ENCODE measurements at places on chromosomes 4 and X.

DNA sequence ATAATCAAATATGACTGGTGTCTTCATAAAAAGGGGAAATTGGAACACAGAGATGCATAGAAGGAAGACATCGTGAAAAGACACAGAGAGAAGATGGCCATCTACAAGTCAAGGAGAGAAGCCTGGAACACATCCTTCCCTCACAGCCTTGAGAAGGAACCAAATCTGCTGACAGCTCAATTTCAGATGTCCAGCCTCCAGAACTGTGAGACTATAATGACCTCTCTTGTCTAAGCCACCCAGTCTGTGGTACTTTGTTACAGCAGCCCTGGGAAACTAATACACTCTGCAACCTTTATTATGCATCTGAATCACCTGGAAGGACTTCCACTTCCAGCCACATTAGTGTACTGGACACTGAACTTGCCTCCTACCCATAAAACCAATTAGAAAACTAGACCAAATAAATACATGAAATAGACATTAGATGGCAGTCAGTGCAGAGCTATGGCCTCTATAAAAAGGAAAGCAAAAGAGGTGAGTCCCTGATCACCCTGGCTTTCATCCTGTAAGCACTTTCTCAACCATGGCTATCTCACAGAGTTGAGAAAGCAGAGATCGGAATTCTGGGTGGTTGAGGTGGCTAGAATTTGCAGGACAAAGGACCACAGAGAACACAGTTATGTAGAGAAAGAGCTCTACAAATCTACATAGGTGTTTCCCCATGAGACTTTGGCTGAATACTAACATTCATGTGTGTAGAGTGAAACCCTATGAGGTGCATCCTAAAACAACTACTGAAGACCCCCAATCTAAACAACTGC lies 25.7 kb downstream of the GAB3 start:
- no peak for DNase-seq

DNA sequence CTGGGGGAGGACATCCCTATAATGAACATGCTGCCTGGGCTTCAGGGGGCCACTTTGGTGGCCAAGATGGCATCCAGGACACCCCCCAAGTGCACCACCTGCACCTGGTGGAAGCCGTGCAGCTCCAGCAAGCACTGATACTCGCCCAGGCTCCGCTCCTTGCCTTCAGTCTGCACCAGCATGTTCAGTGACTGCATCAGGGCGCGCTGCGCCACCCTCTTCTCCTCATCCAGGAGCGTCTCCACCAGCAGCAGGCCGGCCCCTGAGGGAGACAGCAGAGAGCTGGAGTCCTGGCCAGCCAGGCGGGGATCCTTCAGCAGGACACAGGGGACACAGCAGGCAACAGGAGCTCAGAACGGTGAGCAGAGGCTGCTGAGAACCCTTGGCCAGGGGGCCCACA lies 11.3 kb upstream of the SLC25A6 start:
- DNase-seq = no peak

- no peak for DNase-seq
These were observed 22.3 kb upstream of the MAOA start for GRCh38 chrX:43633757-43634156.

DNA sequence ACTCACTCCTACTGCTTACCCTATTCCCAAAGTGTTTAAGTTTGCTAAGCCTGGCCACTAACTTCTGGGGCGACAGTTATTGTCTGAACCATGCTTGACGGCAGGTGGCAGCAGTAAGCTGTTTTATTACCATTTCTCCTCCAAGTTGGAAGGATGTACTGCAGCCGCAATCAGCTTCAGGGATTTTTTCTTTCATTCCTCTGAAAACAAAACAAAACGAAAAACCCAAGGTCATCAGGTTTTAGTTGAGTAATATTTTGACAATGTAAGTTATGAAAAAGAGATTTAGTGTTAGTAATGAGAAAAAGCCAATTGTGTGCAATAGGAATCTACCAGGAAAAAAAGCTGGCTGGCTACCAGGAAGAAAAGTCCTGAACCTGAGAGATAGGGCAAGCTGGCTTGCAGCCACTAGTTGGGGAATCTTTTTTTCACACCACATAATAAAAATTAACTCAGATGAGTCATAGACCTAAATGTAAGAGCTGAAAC lies 13.2 kb upstream of the RAB9B start:
- DNase-seq = peak; percentile 24

DNA sequence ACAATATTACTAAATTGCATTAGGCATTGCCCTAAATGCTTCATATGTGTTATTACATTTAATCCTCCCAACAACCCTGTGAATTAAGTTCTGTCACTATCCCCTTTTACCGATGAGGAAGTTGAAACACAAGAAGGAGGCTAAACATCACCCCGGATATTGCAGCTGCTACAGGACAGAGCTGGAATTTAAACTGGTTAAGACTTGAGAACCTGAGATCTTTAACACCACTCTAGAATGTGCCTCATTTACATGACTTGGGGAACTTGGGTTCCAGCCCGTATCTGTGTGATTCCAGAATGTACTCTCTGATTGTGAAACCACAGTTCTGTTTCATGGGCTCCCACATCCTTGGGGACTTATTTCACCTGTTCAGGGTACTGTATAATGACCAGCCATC lies 165.1 kb upstream of the PPARGC1A start:
- DNase-seq = no peak

- no peak for DNase-seq
These were observed 55.3 kb downstream of the EGF start for GRCh38 chr4:109967798-109968520.

GRCh38 chrX:103774070-103774642 lies 2.5 kb upstream of the PLP1 start:
- no peak for DNase-seq

GRCh38 chr4:71558248-71558647 lies 219.4 kb downstream of the SLC4A4 start:
- DNase-seq = no peak

Data from CD4-positive, alpha-beta T cell treated with Interleukin-15 for 1 hour (primary cell).